Kidney tubule cell (primary cell): ENCODE measurements at places on chromosomes 16 and 17.

DNA sequence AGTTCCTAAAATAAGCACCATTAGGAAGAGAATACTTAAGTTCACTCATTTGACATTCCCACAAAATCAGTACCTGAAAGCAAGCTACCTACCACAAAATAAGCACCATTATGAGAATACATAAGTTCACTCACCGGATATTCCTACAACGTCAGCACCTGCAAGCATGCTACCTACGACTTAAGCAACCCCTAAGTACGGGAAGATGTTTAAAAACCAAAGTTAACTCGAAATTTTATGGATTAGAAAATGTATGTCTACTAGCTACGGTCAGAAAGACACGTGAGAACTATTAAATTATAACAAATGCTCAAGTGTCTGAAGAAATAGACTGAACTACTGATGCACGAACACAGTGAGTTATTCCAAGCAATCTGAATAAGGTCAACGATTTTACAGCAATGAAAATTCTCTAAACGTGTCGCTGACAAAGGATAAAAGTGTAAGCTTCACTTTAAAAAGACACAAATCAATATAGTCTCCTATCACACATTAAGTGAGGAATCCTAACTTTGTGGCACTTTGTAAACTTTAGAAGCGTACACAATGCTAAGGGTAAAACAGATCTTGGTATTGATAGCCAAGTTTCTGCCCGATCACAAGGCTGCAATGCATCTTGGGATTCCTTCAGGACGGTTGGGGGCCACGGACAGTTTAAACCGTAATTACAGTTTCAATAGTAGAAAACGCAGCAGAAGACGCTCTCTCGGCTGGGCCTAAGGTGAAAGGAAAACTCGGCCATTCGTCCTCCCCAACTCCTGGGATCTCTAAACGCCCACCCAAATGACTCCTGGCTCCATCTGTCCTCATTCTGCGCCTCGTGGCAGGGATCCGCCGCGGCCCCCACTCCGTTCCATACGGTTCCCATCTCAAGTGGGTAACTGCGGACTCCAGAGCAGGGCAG lies 1.3 kb downstream of the GSPT1 start:
- DNase-seq, result peak; percentile 25

GRCh38 chr16:87963400-87963799 lies 12.2 kb downstream of the BANP start:
- DNase-seq, result peak; percentile 67

- no peak for DNase-seq
Observed at GRCh38 chr16:86498671-86499439, 11.5 kb upstream of the FOXF1 start.

GRCh38 chr17:83179374-83179773 lies 100.0 kb downstream of the METRNL start:
- DNase-seq, result no peak

DNA sequence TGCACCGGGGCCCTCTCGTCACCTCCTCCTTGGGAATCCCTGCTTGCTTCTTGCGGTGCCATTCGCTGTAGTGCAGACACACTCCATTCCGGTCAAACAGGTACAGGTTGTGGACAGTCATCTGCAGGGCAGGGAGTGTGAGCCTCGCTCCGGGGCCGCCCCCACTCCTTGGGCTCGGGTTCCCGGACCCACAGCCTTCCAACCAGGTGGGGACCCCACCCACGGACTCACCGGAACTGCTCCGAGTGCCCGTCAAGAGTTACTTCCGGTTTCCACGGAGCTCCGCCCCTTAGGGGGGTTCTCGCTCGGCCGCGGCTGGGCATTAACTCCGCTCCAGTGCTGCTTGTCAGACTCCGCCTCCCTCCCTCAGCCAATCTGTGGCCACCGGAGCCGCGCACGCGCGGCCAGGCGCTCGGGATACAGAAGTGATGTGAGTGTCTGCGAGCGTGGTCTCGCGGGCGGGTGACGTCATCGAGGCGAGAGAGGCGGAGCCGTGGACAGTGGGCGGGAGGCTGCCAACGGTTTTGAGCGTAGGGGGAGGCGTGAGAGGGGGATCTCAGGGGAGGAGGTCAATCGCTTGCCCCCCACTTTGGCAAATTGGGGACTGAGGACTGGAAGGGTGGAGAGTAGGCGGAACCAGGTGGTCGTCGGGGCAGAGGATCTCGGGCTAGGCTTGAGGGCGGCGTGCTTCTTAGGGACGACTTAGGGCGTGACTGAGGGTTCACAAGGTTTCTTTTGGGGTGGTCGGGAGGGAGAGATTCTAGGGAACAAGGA lies at the start of the genes CNTROB and TRAPPC1:
TSS of gene CNTROB (plus strand) at position 498 of the 774 bp plus-strand sequence. CDS start 874 bp downstream, outside the sequence.
TSS of gene TRAPPC1 (minus strand) at position 238 of the 774 bp plus-strand sequence. CDS start at position 121, 117 bp downstream.
- DNase-seq, result peak; percentile 100

GRCh38 chr17:82492643-82493225 lies 26.8 kb upstream of the FOXK2 start:
- no peak for DNase-seq

DNA sequence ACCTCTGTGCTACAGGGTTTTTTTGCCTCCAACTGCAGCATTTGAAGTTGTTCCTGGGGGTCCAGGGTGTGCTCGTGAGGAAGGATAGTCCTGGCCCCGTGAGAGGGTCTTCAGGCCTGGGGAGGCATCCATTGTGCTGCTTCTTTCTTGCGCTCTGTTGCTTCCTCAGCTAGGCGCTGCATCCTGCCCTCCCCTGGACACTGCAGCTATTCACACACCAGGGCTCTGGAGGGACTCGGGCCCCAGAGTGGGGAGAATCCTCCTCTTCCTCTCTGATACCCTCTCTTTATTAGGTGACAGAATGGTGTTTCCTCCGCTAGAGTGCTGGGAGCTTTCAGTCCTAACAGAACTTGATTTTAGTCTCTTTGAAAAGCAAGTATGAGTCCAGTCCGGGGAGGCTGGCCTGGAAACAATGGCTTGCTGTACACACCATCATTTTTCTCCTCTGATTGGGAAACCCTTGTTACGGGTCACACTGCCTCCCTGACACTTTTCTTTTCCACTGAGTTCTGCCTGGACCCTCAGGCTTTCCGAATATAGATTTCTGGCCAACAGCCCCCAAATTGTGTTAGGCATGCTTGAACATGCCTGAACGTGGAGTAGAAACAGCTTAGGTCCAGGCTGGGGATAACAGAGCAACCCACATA lies 81.4 kb upstream of the ELAC2 start:
- DNase-seq, result no peak

DNA sequence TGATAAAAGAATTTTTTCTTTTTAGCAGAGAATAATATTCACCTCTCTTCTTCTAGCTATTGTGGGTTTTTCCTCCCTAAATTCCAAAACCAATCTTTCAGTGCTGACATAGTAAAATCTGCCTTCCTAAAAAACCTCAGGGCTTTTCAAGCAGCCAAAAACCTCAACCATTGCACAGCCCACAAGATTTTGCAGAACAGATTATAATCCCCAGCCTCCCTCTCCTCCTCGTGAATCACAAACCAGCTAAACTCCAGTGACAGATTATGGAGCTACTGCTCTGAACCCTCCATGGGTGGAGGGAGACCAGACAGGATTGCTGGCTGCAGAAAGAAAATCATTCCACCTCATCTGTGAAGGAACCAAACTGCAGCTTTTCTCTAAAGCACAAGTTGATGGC lies 341.6 kb downstream of the SOX9 start:
- no peak for DNase-seq

- no peak for DNase-seq
Observed at GRCh38 chr17:4407851-4408250, 25.9 kb upstream of the SPNS3 start.

DNA sequence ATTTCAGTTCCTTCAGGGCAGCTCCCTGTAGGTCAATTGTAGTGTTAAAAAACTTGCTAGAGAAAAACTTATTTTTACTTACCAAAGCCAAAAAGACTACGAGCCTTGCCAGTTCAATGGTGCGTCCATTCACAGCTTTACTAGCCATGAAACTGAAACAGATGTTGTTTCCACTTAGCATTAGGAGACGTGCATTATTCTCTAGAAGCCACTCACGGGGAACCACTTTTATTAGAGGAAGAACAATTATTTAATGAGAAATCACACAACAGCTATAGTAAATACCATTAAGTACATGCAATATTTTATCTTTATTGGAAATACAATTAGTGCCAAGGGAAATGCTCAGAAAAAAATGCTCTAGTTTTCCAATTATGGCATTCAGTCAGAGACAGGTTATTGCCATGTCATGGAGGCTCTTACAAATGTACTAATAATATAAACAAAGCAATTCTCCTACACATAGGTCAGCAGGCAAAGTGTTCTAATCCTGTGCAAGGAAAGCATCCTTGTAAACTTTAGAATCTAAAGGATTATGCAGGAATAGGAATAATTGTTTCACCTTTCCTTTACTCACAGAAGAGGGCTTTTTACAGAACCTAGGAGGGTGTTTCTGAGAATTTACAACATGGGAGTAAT lies 17.4 kb downstream of the LASP1NB start:
- DNase-seq, result no peak

- DNase-seq, result no peak
Observed at GRCh38 chr16:28537076-28537475, 1.7 kb downstream of the NUPR1 start.

DNA sequence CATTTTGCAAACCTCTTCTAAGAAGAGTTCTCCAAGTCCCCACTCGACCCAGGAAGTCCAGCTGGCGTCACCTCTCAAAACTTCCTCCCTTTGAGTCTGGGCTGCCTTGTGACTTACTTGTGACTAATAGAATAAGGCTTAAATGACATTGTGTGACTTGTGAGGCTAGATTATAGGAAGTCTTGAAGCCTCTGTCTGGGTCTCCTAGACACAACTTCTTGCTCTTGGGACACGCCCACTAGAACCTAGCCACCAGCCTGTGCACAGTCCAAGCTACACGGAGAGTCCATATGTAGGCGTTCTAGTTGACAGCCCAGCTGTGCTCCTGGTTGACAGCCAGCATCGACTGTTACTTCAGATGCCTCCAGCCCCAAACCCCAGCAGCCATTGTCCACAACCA lies 66.7 kb upstream of the TANC2 start:
- peak; percentile 38 for DNase-seq

DNA sequence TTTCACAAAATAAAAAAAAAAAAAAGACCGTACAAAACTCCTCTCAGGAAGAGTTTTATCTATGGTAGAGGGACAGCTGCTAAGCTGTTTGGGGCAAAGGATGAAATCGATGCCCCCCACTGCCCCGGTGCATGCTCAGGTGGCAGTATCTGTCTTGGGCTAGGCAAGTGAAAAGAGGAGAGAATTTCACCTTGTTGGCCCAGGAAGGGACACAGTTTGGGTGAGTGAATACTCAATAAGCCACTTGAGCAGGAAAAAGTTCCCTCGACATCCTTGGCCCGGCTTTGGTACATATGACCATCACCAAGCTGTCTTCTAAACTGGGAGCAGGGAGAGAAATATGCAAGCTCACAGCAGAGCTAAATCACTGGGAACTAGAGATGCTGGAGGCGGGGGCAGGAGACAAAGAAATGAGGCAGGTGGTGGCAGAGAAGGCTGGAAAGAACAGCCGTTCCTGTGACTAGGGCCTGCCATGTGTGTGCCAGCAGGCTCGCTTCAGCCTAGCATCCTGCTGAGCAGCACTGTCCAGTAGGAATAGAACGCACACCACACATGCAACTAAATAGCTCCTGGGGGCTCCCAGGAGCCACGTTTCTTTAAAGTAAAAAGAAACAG lies 8.2 kb upstream of the EIF1 start:
- no peak for DNase-seq

- DNase-seq, result peak; percentile 55
Observed at GRCh38 chr17:74150428-74151025, 53.0 kb upstream of the RPL38 start.

DNA sequence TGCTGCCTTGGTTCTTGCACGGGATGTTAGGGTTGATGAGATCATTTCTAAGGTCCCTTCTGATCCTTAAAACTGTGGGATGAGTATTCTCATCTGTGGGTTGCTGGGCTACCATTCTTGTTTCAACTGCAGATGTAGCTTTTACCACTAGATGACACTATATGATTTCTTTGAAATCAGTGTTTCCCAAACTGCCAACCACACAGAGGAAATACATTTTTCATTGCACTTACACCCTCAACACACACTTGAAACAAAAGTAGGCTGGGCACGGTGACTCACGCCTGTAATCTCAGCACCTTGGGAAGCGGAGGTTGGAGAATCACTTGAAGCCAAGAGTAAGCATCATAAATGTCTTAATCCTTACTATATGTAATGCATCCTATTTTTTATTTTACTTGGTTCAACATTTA lies 15.3 kb downstream of the LCMT1 start:
- peak; percentile 79 for DNase-seq

GRCh38 chr16:78050734-78051400 lies 28.5 kb downstream of the CLEC3A start:
- DNase-seq, result no peak

DNA sequence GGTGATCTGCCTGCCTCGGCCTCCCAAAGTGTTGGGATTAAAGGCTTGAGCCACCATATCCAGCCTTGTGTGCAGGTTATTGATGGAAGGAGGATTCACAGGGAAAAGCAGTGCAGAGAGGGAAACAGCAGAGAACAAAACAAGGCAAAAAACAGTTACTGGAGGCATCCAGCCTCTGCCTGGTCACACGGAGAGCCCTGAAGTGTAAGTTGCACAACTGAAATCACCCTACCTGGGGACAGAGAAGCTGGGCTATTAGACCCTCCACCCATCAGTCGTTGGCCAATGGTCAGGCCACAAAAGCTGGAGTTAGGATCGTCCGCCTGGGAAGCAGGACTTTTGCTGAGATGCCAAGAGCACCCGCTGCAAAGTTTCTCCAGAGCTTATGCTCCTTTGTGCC lies 57.9 kb upstream of the BCO1 start:
- no peak for DNase-seq

DNA sequence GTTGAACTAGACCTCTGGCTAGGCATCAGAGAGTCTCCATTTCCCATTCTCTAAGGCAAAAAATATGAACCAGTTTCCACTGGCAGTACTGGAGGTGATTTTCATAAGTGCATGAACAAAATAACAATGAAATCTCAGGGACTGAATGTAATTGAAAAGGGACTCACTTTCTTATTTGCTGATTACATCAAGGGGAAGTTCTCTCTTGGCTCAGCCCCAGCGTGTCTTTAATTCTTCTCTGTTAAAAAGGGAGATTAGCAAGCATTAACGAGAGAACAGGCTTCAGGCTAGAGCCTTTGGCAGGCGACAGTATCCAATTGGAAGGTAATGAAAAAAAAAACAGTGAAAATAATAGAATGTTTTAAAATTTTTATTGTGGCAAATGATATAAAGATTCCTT lies 34.0 kb upstream of the ADAMTS18 start:
- no peak for DNase-seq

DNA sequence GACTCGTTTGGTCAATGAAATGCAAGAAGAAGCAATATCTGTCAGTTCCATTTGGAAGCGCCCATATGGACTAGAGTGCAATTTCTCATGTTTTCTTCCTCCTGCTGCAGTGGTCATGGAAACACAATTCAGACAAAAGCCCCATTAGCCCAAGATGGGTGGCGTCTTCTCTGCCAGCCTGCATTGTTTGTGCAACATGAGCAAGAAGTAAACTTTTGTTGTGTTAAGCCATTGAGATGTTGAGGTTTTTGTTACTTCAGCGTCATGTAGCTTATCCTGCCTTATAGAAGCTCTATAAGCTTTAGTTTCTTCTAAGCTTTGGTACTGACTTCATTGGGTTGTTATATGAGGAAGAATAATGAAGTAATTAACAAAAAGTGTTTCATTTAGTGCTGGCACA lies 137.4 kb downstream of the NPIPB5 start:
- DNase-seq, result no peak

GRCh38 chr16:77402118-77402517 lies 32.7 kb downstream of the ADAMTS18 start:
- DNase-seq, result peak; percentile 9

GRCh38 chr16:78348068-78348467 lies 248.6 kb downstream of the WWOX start:
- DNase-seq, result no peak

GRCh38 chr16:88499292-88499691 lies 46.2 kb downstream of the ZFPM1 start:
- DNase-seq, result no peak

- DNase-seq, result no peak
Observed at GRCh38 chr17:8462564-8462963, 26.9 kb downstream of the NDEL1 start.

- DNase-seq, result peak; percentile 87
Observed at GRCh38 chr16:75267631-75268264, 16.3 kb upstream of the BCAR1 start.
